ENCODE measurements at places on chromosomes 13 and 19. TPM values are rescaled to one million over a fixed set of nuclear protein-coding genes. Genes with fewer than 3 reads are reported as not detected.

The SOX1 gene
- not detected for total RNA-seq

The THSD8 gene
- not detected for total RNA-seq

The SIGLEC10 gene
- not detected for total RNA-seq

The MBD3L3 gene
- total RNA-seq: not detected

The HTR2A gene
- under 0.01 TPM for total RNA-seq

The WDR62 gene
- total RNA-seq: 1.8 TPM

The CD37 gene
- not detected for total RNA-seq

The TMEM150B gene
- total RNA-seq: 0.29 TPM

The TMC4 gene
- total RNA-seq: 0.29 TPM

The LILRA2 gene
- not detected for total RNA-seq

The ONECUT3 gene
- not detected for total RNA-seq

The KRTDAP gene
- not detected for total RNA-seq

The GMIP gene
- total RNA-seq: 4.7 TPM

The SHC2 gene
- 1.5 TPM for total RNA-seq

The CYP4F8 gene
- total RNA-seq: not detected

The ATCAY gene
- not detected for total RNA-seq

The CKM gene
- under 0.01 TPM for total RNA-seq

The MYPOP gene
- total RNA-seq: 2.1 TPM

The MEIOSIN gene
- total RNA-seq: not detected

The TSHZ3 gene
- 9.4 TPM for total RNA-seq

The LGALS4 gene
- total RNA-seq: not detected

The FCER2 gene
- total RNA-seq: not detected

The ZNF497 gene
- total RNA-seq: 1.4 TPM

The COL5A3 gene
- total RNA-seq: 9.1 TPM

The RNF113B gene
- total RNA-seq: not detected

The CYP4F2 gene
- total RNA-seq: not detected

The CALR3 gene
- total RNA-seq: not detected

The LRP3 gene
- total RNA-seq: 38.4 TPM

The SKA3 gene
- 13.0 TPM for total RNA-seq

The TUBA3C gene
- total RNA-seq: not detected

The ELANE gene
- total RNA-seq: 0.36 TPM

The ZNF850 gene
- 3.2 TPM for total RNA-seq

The DHDH gene
- total RNA-seq: 0.36 TPM

The SLITRK1 gene
- total RNA-seq: not detected

The PNMA8A gene
- total RNA-seq: 2.1 TPM

The ZNF578 gene
- total RNA-seq: 2.4 TPM

The PRTN3 gene
- total RNA-seq: not detected

The SIGLEC12 gene
- under 0.01 TPM for total RNA-seq

The NPAS1 gene
- 0.72 TPM for total RNA-seq

The SOHLH2 gene
- total RNA-seq: 2.2 TPM

The ZNF100 gene
- 1.8 TPM for total RNA-seq

The RTBDN gene
- total RNA-seq: not detected

The IL4I1 gene
- 0.29 TPM for total RNA-seq

The PBX4 gene
- total RNA-seq: 0.36 TPM

The RAB3A gene
- 0.72 TPM for total RNA-seq

The SPACA4 gene
- not detected for total RNA-seq

The FREM2 gene
- total RNA-seq: not detected

Measured in osteoblast (primary cell).